ENCODE measurements at places on chromosomes 3 and 15.

DNA sequence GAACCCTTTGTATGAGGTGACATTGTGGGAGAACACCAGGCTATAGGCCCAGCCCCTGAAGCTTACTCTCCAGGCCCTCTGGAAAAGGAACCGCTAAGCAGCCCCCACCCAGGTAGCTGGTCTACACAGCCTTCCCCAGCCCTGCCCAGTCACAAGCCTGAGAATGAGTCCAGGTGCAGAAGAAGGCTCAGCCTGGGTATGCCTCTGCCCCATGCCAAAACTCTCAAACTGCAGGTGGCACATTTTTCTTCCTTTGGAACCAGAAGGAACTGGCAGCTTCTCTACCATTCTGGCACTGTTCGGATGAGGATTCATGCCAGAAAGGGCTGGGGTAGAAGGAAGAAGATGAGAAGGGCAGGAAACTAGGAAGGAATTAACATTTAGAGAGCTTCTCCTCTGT, 23.7 kb upstream of the TBC1D21 start:
- no peak for ATAC-seq

GRCh38 chr3:187319699-187320302, 28.3 kb upstream of the MASP1 start:
- peak; percentile 91 for ATAC-seq

GRCh38 chr3:127624063-127624462, 4.9 kb upstream of the PODXL2 start:
- ATAC-seq, result no peak

DNA sequence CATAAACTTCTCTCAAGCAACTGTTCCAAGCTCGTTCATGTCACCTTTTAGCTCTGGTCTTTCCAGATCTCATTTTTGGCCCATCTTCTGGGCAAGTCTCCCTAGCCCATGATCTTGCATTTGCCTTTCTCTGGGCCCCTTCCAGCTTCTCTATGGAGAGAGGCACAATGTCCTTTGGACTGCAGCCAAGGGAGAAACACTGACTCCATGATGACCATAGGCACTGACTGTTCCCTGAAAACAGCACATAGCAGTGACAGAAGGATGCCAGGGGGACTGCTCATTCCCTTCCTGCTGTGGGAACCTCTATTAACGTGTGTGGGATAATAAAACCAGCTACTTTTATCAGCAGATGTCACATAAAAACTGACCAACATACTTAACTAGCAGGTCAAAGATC, 60.3 kb downstream of the STRIT1 start:
- ATAC-seq, result peak; percentile 85

DNA sequence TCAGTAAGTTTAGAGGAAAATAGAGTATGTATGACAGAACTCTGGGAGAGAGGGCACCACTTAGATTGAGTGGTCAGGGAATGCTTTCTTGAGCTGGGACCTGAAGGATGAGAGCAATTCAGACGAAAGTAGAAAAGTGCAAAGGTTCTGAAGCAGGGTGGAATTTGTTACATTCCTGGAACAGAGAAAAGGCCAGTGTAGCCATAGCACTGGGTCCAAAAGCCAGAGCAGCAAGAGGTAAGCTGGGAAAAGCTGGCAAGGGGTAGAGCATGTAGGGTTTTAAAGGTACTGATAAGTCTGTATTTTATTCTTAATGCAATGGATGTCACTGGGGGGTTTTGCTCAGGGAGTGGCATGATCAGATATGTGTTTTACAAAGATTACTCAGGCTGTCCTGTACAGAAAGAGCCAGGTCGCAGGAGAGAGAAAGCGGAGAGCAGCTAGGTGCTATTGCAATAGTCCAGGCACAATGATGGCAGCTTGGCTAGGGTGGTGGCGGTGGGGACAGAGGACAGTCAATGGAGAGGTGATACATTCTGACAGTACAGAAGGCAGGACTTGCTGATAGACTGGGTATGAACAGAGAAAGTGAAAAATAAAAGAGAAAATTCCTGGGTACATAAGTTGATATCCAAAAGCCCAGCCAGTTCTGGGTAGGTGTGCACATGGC, 17.0 kb downstream of the FSTL1 start:
- ATAC-seq, result no peak

DNA sequence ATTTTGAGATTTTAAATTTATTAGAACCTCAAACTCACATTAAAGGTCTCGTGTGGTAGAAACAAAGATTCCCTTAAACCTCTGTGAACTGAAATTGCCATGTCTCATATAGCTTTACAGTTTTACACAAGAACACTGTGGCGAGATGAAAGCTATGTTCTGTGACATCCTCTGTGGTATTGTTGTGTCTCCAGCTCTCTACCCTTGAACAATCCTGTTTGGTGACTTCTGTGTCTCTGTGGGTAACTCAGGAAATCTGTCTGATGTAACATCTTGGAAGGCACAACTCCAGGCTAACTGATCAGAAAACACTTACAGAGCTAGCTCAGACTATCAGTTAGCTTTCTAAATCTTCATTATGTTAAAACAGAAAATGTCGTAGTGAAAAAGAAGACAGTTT, 318.8 kb upstream of the GBE1 start:
- ATAC-seq, result no peak

GRCh38 chr3:94440767-94441493, 378.1 kb downstream of the NSUN3 start:
- peak; percentile 94 for ATAC-seq

- ATAC-seq, result no peak
Observed at GRCh38 chr15:65561934-65562333, 31.7 kb downstream of the HACD3 start.

DNA sequence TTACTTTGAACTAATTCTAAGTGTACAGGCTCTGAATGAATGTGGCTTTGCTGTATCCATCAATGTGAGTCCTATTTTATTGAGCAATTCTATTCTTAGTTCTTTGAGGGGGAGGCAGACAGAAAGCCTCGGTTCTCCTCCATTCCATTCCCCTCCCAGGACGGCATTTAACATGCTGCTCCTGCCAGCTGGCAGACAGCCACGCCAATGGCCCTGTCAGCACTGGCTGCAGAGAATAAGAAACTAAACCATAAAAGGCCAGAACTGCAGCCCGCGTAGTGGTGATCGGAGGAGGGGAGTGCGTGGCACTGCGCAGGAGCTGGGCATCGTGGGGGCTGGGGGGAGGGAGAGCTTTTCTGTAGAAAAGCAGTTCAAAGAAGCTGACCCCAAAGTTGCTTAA, 76.0 kb upstream of the HACD2 start:
- peak; percentile 90 for ATAC-seq

GRCh38 chr3:50515565-50516439, 12.4 kb upstream of the CACNA2D2 start:
- ATAC-seq, result peak; percentile 50

DNA sequence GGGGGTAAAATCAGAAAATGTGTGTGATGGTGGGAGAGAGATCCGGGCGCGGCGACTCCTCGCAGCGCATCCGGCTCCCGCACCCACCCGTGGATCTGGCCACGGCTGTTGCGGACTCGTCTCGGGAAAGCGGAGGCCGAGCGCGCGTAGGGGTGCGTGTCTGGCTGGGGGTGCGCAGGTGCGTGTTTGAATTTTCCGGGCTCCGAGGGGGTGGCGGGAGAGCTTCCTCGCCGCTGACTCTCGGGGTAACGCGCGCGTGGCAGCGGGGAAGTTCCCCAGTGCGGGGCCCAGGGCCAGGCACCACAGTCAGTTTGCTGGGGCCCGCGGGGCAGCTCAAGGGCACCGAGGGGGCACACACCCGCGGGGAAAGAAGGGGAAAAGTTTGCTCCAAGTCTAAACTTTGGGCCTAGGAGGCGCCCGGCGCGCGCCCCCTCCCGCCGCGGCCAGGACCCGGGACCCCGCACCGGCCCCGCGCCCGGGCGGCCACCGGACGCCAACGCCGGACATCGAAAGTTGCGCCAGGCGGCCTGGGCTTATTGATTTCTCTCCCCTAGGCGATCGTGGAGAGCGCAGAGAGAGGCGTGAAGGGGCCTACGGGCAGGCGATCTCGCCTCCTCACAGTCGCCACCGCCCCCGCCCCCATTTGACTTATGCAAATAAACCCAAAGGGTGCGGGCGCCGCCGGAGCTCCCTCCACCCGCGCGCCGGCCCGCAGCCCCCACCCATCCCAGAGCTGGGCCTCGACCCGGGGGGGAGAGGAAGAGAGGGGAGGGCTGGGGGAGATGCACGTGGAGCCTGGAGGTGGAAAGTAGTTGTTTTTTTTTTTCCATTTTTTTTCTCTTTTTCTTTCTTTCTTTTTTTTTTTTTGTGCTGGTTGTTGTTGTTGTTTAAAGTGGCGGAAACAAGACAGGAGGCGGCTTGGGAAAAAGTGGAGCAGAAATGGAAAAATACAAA, 639 bp downstream of the FOXP1 start:
- ATAC-seq, result peak; percentile 3

GRCh38 chr3:16171009-16171408, 3.5 kb upstream of the GALNT15 start:
- no peak for ATAC-seq

DNA sequence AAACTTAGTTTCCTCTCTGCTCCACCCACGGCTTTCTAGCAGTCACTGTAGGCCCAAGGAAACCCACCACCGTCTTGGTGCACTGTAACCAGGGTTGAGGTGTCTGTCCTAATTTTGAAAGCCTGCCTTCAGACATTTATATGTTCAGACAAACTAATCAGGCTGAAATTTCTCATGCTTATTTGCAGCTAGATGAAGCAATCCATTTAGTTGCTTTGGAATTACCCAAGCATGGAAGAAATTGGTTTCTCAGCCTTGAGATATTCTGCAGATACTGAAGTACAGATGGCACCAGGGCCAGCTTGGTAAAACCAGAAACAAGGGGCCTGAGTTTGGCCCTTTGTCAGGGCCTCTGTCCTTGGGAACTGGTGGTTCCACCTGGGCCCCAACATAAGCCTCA, 105.4 kb downstream of the CACNA1D start:
- ATAC-seq, result no peak

GRCh38 chr15:62612771-62613170, 429.8 kb upstream of the TPM1 start:
- ATAC-seq, result no peak

DNA sequence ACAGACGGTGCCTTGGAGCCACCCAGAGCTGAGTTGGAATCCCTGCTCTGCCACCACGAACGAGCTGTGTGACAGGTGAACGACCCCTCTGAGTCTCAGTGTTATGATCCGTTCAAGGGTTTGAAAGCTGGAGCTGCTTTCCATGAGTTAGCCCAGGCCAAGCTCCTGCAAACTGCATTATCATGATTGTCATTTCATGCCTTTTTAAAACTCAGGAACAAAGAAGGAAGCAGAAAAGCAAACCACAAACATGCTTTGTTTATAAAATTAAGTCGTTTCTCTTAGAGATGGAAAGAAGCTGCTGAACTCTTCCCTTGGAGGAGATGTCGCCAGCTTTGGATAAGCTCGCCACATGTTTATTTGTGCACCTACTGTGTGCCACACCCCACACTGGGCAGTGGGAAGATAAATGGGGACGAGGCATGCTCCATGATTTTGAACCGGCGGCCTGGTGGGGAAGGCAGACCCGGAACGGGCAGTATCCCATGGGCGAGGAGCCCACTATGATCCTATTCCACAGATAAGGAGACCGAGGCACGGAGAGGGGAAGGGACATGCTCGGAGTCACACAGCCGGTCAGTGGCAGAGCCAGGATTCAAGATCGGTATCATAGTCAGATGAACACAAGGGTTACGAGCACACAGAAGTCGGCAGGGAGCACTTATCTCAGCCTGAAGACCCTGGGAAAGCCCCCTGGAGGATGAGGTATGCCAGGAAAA, 15.9 kb downstream of the HRH1 start:
- peak; percentile 10 for ATAC-seq

GRCh38 chr15:89364741-89365450, 30.3 kb upstream of the POLG start:
- no peak for ATAC-seq

- ATAC-seq, result no peak
Observed at GRCh38 chr3:64437131-64437530, 211.9 kb upstream of the PRICKLE2 start.

GRCh38 chr3:126456766-126457388, 18.8 kb downstream of the ZXDC start:
- no peak for ATAC-seq

- no peak for ATAC-seq
Observed at GRCh38 chr3:159761369-159761768, 227.3 kb upstream of the IL12A start.

DNA sequence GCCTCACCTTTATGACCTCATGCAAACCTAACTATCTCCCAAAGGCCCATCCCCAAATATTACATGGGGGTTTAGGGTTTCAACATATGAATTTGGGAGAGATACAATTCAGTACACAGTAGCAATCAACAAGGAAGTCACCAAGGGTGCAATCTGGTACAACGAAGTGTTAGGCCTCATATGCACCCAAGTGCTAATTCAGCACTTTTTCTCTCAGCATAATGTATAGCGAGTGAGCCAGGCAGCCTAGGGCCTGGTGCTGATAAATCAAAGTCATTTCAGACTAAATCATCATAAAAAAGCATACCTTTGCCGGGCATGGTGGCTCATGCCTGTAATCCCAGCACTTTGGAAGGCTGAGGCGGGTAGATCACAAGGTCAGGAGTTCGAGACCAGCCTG, 11.7 kb upstream of the KBTBD8 start:
- no peak for ATAC-seq

DNA sequence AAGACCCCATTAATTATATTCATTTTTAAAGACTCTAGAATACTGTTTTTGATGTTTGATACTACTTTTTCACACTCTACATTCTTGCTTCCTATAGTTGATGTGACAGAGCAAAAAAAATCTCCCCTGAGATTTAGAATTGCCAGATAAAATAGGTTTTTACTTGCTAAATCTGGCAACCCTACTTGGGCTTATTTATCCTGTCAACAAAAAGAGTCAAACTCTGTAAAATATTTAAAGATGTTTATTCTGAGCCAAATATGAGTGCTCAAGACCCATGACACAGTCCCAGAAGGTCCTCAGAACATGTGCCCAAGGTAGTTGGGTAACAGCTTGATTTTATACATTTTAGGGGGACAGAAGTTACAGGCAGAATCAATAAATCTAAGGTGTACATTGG, 72.3 kb downstream of the DAPK2 start:
- no peak for ATAC-seq

GRCh38 chr3:125187599-125187910, 25.0 kb downstream of the SLC12A8 start:
- no peak for ATAC-seq

DNA sequence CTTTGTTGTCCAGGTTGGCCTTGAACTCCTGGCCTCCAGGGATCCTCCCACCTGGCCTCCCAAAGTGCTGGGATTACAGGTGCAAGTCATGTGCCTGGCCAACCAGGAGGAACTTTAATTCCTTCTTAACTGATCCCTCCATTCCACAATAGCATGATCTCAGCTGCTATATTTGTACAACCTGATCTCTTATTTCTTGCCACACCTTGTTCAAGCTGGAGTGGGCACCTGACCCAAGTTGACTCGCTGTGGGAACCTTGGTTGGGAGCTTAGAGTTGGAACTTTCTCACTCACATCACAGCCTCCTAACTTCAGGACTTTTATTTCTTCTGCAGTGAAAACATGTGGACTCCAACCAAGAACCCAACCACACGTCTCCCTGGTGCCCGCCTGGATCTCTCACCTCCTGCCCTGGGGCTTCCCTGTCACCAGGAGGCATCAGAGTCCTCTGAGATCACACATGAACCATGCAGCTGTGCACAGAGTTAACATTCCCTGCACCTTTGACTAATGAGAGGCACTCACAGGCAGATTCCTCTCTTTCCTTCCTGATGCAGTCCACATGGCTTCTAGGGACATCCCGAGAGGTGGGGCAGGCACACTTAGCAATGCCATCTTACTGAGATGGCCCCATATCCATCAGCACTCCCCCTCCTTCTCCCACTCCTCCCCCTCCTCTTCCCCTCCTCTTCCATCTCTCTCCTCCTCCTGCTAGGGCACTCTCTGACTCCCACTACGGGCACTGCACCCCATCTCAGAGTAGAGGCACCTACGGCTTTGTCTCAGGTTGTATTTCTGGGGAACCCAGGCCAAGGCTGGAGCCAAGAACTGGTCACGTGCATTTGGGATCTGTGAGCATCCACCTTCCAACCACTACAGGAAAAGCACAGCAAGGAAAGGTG, 9.7 kb upstream of the CYFIP1 start:
- no peak for ATAC-seq

Measured in SK-N-SH treated with all-trans-retinoic acid at 6 μM for 48 hours (cell line).